ENCODE measurements at places on chromosomes 5 and 9. TPM values are rescaled to one million over a fixed set of nuclear protein-coding genes. Genes with fewer than 3 reads are reported as not detected.
A peak's percentile ranks its signal among the peaks of the same experiment; 100 is the strongest.

DNA sequence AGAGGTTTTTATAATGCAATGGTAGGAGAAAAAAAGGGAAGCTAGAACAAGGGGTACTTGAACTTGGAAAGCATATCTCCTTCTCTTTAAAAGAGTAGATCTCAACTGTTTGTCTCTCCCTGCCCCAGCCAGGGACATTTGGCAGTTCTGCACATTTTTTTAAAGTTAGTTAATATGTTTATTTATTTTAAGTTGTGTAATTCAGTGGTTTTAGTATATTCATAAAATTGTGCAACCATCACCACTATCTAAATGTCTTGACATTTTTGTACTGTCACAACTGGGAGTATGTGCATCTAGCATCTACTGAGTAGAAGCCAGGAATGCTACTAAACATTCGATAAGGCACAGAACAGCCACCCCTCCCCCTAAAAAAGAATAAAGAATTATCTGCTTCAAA, 103.5 kb upstream of the DPYSL3 start:
- no peak for DNase-seq

The SPATA31A3 gene
- not detected for total RNA-seq

The PCDHB13 gene
- not detected for total RNA-seq

- peak; percentile 11 for DNase-seq
Observed at GRCh38 chr5:16726538-16726946, 109.7 kb upstream of the RETREG1 start.

The OMD gene
- total RNA-seq: not detected

DNA sequence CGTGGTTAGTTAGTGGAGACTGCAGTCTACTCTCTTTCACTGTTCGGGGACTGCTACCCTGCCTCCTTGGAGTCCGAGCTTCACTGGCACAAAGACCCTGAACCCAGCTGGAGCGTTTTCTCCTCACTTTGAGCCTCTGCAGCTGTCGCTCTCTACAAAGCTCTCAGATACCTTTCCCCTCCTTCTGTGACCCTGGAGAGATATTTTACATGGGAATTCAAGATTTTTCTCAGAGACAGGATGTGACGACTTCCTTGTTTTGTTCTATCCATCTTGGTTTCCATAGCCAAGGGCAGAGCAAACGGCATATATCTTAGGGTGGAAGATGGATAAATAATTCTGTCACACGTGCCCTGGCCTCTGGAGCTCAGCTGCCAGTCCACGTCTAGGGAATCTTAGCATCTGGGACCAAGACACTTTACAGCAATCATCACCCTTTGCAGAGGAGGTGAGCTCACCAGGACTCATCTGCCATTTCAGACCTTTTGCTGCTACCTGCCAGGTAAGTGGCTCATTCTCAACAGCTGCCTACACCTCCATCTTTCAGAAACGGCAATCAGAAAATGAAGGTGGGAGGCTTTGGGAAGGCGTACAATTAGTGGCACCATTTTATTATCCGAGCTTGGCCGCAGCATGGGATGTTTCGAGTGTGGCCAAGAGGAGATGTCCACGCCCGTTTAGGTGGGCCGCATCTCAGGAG, at the start of gene BTNL9:
TSS of gene BTNL9 (plus strand) at position 336 of the 700 bp plus-strand sequence. CDS start 5,224 bp downstream, outside the sequence.
- DNase-seq: no peak

- DNase-seq: no peak
Observed at GRCh38 chr5:93583768-93584595, 960 bp downstream of the NR2F1 start.

DNA sequence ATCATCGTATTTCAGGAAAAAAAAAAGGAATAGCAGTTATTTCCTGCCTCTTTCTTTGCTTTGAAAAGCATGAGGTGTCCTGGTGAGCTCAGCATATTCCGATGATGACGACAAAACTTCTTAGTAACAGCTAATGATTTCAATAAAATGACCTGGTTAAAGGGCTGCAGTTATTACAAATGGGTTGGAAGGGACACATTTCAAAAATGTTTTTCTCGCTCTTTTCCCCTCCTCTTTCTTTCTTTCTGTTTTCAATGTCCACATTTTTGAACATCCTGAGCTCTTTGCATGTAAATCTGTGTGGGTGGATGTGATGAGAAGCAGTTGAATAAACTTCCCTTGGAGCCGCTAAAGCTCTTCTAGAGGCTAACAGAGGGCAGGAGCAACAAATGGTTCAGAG, 186.8 kb upstream of the SLC27A6 start:
- no peak for DNase-seq

- no peak for DNase-seq
Observed at GRCh38 chr9:16150938-16151650, 598.3 kb downstream of the CCDC171 start.

DNA sequence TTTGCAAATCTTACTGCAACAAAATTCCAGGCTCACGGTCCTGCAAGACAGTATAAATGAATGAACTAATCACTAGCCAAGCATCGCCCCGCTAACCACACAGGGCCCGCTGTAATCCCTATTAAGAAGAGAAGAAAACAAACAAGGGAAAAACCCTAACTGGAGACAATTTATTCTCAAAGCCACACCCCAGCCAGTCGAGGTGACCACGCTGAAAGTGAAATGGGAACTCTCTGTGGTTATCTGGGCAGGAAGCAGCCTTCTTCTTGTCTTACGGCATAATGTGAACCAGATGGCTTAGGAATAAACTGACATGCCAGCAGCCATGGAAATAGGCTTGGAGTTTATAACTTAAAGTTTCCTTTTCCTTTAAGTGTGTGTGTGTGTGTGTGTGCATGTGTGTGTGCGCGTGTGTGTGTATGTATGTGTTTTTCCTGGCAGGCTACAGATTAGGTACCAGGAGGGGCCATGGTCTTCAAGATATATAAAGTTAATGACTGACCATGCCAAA, 120.2 kb downstream of the SEMA6A start:
- no peak for DNase-seq

DNA sequence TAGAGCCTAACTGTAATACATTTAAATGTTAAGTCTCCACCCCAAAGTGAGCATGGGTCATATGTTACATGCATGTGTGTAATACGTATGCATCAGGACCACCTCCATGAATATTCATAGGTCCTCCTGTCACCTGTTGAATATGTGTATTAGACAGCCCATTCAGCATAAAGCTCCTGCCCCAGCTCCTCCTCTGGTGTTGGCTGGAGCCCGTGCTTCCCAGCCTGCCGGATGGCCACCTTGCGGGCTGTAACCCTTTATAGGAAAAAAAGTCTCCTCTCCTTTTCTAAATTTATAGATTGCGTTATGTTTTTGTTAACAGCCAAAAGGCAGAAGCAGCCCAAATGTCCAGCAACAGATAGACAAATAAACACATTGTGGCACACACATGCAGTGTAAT, 299.5 kb downstream of the MED10 start:
- no peak for DNase-seq

GRCh38 chr9:21672761-21673160, 129.7 kb upstream of the MTAP start:
- DNase-seq: no peak

DNA sequence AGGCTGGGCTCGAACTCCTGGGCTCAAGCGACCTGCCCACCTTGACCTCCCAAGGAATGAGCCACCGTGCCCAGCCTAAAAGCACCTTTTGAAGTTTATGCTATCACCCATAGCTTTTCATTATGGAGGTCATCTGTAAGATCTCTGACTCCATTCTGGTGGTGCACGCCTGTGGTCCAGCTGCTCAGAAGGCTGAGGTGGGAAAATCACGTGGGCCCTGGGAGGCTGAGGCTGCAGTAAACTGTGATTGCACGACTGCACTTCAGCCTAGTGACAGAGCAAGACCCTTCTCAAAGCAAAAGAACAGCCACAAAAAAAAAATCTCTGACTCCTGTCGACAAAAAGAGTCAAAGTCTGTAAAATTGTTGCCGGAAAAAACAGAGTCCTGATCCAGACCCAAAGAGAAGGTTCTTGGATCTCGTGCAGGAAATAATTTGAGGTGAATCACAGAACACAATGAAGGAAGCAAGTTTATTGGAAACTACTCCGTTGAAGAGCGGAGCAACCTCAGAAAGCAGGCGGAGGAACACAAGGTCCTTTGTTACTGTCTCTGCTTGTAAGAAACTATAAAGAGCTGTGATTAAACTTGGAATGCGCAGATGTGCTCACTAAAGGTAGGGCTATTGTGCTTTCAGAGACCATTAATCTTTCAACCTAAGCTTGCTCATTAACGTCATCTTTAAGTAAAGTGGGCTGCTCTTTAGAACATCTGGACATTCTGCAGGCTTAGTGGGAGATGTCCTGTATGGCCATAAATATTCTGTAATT, 2.0 kb upstream of the HAUS6 start:
- no peak for DNase-seq

DNA sequence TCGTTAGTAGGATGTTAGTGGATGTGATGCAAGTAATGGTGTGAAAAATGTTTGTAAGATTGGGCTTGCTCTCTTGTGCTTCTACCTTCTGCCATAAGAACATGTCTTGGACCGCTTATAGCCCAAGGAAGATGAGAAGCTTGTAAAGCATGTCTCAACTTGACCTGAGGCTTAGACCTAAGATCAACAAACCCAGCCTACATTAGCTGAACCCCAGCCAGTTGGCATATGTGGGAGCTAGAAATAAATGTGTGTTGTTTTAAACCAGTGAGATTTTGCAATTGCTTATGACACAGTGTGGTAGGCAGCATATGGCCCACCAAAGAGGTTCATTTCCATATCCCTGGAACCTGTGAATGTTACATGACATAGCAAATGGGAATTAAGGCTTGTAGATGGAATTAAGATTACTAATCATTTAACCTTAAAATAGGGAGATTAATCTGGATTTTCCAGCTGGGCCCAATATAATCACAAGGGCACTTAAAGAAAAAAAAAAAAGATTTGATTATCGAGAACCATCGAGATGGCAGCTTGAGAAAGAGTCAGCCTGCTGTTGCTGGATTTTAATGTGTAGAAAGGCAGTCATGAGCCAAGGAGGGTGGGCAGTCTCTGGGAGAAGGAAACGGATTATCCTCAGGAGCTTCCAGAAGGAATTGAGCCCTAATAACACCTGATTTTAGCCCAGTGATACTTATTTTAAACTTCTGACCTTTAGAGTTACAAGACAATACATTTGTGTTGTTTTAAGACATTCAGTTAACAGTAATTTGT, 27.3 kb upstream of the EDIL3 start:
- DNase-seq: no peak

DNA sequence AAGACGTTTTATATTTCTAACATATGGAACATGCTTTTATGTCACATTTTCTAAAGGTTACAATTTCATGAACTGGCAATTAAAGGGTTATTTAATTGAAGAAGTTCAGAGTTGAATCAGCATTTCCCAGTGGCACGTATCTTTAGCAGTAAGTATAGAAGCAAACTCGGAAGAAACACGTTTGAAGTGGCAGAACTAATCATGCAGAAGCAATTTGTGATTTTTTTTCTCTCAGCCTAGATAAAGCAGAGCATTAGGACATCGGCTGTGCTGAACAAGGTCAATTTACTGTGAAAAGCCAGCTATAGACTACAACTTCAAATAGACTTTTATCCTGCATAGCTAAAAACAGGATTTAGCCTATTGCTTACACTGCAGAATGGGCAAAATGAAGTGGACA, 104.7 kb downstream of the ISL1 start:
- no peak for DNase-seq

- DNase-seq: no peak
Observed at GRCh38 chr9:98570663-98571440, 137.9 kb downstream of the GABBR2 start.

The SELENOP gene
- 0.75 TPM for total RNA-seq

The FOXD4L6 gene
- not detected for total RNA-seq

DNA sequence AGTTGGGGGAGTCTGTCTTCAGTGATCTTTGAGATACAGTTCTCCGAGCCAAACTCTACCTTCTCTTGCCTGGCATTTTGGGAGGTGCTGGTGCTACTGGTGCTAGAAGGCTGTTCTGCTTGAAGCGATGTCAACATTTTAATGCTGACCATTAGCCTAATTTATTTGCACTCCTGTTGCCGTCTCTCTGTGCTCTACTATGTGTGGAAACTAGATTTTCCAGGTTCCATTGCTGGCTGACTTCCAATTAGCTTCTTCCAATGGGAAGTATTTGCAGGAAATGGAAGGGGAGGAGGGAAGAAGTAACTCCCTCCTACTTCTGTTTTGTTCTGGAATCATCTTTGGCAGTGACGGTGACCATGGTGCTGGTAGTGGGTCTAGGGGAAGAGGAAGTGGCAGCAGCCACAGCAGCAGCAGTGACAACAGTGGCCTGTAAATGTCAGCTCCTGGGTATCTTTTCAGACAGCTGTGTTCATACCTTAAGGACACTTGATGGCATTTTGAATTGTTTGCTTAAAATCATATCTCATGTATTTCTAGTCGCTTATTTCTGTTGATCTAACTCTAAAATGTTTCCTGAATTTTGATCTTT, 7.9 kb downstream of the TXNDC8 start:
- DNase-seq: no peak

DNA sequence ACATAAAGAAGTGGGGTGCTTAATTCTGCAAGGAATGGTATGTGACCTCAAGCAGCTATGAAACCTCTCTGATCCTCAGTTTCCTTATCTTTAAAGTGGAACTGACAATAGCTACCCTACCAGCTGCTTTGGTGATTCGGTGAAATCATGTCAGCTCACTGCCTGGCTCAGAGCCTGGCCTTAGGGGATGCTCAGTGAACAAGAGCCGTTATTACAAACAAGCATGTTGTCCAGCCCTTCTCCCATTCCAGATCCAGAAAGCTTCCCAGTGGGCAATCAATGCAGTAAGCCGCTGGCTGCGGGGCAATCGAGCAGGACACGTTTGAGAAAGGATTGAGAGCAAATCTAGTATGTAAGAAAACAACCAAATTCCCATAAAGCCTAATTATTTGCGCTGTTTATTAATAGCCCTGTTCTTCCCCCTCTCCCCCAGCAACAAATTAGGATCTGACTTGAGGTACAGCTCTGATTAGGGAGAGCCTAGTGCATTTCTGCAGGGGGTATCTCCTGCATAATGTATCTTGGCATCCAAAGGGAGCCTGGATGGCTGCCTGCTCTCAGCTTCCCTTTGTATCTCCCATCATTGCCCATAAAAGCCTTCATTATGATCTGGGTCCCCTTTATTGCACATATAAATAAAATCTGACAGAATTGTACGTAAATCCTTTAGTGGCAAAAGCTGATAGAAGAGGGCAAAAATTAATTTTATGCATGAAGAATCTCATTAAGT, 371.4 kb downstream of the TMEM232 start:
- no peak for DNase-seq

DNA sequence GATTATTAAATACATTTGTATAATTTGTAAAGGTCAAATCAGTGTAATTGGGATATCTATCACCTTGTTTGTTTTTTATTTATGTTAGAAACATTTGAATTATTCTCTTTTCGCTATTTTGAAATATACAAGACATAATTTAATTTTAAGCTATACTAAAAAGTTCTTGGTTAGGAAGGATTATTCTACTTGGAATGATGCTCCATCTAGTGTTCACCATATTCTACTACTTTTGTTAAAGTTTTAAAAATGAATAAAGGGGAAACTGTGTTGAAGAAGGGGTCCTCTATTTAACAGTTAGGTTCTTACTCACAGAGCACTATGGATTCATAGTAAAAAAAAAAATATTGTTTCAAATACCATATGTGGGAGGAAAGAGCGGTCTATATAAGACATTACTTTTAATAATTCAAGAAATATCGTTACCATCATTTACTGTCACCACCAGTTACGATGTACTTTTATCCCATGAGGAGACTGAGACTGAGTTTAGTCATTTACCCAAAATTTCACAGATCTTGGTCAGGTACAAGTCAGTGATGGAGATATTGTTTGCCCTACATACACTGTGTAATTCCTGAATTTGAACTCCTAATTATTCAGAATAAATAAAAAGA, 6.3 kb upstream of the STOM start:
- peak; percentile 53 for DNase-seq
